Activated naive CD8-positive, alpha-beta T cell treated with anti-CD3 and anti-CD28 coated beads, Interleukin-2, amount 10 ng/mL, durations not matched to agents 7 days and 5 days (primary cell): ENCODE measurements at places on chromosomes 7 and 10. TPM values are rescaled to one million over a fixed set of nuclear protein-coding genes. Genes with fewer than 3 reads are reported as not detected.

GRCh38 chr10:4213441-4213840, 428.4 kb upstream of the KLF6 start:
- no peak overlapping the region for H3K4me3 ChIP-seq
- H3K27ac ChIP-seq: no peak overlapping the region
- no peaks in the 10 kb centered on the region for H3K4me1 ChIP-seq
- H3K36me3 ChIP-seq: peaks cover 2% of the 10 kb centered on the region
- no peak for DNase-seq

GRCh38 chr7:5697754-5698424, 83.6 kb downstream of the RNF216 start:
- H3K36me3 ChIP-seq: peaks cover 29% of the 10 kb centered on the region
- peaks cover 80% of the 10 kb centered on the region for H3K4me1 ChIP-seq
- H3K27ac ChIP-seq: no peak overlapping the region
- peak overlapping the region; percentile 8 for H3K4me3 ChIP-seq
- no peak for DNase-seq
- no peaks in the 10 kb centered on the region for H3K27me3 ChIP-seq

GRCh38 chr7:105269397-105269796, 119.3 kb downstream of the SRPK2 start:
- H3K4me3 ChIP-seq: peak overlapping the region; percentile 88
- no peak for DNase-seq
- no peaks in the 10 kb centered on the region for H3K27me3 ChIP-seq
- H3K4me1 ChIP-seq: peaks cover 11% of the 10 kb centered on the region
- H3K36me3 ChIP-seq: peaks cover 2% of the 10 kb centered on the region

DNA sequence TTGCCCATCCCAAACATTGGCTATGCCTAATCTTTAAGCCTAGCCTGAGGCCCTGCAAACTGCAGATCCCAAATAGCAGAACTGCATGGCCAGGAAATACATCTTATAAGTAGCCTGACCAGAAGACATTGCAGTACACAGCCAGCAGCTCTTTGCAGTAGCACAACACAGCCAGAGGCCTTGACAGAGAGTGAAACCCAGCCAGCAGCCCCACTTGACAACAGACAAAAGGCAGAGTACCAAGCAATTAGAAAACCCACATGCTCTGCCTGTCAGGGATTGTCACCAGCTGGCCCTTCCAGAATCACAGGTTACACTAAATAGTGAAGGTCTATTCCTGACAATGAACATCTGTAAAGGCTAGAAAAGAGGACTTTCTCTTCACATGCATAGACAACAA, 242.8 kb upstream of the TMEM72 start:
- DNase-seq: no peak
- H3K36me3 ChIP-seq: no peaks in the 10 kb centered on the region
- H3K4me1 ChIP-seq: no peaks in the 10 kb centered on the region
- no peak overlapping the region for H3K27ac ChIP-seq
- H3K4me3 ChIP-seq: no peak overlapping the region

DNA sequence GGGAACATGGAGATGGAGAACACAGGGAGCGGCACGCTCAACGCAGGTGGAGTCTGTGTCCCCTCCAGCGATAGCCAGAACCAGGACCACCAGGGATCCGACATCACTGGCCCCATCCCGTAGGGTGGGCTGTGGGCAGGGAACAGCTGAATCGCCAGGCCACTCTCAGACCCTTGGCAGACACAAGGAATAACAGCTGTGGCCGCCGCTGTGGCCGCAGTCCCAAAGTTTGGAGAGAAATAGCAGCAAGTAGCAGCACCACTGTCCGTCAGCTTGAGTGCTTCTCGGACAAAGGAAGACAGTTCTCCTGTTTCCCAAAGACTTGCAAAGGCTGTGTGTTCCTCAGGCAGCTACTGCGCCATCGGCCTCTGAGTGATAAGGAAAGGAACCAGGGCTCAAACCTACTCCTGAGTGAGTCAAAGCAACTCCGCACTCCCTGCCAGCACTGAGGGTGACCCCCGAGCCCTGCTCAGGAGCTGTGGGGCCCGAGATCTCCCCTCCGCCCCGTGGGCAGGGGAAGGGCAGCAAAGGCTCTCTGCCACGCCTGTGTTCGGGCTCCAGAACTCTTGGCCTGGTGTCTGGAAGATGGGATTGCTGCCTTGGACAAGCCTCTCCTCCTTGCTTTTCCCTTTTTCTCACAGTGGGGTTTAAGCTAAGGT, 82.3 kb upstream of the FAM20C start:
- no peaks in the 10 kb centered on the region for H3K36me3 ChIP-seq
- peaks cover 16% of the 10 kb centered on the region for H3K27me3 ChIP-seq
- no peak overlapping the region for H3K4me3 ChIP-seq

DNA sequence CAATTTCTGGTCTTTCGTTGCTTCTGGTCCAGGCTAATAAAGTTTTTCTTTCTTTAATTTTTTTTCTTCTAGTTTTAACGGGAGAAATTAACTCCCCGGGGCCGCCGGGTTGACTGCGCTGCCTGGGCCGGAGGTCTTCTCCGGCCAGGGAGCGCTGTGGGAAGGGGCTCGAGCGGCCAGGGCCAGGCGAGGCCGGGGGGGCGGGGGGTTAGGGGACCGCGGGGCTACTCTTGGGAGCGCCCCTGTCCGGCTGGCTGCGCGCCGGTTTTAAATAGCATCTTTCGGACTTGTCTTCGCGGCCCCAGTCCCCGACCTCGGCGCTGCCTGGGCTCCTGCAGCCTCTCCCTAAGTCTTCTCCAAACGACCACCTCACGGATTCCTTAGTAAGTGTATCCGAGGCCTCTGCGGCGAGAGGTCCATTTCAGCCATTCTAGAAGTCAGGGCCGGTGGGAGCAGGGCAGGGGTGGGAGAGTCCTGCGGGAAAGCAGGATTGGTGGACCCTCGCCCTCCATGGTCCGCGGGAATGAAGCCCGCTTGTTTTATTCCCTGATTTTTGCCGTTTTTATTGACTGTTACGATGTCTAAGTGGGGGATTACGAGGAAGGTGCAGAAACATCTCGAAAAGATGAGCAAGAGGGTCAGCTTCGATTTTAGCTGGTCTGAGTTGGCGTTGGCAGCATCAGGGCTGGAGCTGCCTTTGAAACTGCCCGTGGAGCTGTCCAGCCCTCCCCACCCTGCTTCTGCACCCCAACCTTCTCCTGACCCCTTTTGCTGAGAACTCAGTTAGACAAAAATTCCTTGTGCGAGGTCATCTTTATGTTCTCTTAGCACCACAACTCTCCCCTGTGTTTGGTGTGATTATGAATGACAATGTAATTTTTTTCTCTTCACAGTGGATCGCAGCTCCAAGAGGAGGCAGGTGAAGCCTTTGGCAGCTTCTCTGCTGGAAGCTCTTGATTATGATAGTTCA, 555 bp downstream of the PHF14 start:
- peaks cover 35% of the 10 kb centered on the region for H3K4me1 ChIP-seq
- DNase-seq: peak; percentile 35
- H3K36me3 ChIP-seq: peaks cover 26% of the 10 kb centered on the region
- peak overlapping the region; percentile 94 for H3K4me3 ChIP-seq
- peak overlapping the region; percentile 96 for H3K27ac ChIP-seq

Gene CYP2W1
- total RNA-seq: not detected
